AG09319 (cell line): ENCODE measurements at places on chromosomes 16 and 17.

DNA sequence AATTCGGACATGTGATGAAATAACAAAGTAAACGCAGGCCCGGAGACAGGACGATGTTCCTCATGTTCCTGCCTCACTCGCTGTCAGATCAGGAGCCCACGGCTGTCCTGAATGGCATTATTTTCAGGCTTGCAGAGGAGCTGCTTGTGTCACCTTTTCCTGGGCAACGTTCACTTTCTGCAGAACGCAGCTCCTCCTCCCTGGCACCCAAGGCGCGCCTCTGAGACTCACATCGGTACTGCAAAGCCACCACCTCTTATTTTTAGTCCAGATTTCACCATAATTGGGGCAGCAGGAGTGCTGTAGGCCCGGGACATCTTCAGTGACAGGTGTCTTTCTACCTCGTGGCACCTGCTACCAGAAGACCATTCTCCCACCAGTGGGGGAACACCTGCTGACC is 8.0 kb upstream of the C16orf96 start:
- DNase-seq = no peak

DNA sequence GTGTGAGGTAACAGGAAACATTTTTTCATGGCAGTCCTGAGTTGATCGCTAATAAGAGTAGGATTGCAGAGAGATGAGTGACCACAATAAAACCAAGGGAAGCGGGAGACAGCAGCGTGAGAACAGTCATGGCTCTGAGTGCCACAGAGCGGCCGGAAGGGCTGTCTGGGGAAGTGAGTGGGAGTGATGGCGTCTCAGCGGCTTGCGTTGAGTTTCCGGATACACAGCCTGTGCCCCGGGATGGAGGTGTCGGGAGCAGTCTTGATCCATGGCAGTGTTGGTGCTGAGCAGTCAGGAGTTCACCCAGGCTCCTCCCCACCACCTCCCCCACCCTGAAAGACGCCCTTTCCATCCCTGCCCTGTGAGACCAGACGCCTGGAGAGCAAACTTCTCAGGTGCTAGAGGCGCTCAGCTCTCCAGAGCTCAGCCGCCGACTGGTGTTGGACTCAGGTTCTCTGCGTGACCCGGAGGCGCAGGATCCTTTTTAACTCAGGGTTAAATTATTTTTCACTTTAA is 59.8 kb downstream of the BANP start:
- no peak for DNase-seq

DNA sequence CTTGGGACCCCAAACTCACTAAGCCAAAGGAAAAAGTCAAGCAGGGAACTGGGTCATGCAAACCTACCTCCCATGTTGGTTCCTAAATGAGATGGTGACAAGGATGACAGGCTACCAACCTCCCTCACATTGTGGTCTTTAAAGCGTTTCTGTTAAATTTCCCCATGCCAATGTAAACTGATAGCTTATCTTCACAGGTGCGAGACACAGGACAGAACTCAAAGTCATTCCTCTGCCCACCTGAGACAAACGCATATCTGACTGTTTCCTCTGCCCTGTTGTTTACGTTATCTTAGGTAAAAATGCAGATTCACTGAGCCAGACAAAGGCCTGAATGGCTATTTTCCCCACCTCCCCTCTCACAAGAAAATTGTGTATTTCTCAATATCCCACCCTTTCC is 19.0 kb upstream of the CD300E start:
- DNase-seq = no peak

GRCh38 chr16:49473773-49474172 is 100.2 kb downstream of the C16orf78 start:
- no peak for DNase-seq

DNA sequence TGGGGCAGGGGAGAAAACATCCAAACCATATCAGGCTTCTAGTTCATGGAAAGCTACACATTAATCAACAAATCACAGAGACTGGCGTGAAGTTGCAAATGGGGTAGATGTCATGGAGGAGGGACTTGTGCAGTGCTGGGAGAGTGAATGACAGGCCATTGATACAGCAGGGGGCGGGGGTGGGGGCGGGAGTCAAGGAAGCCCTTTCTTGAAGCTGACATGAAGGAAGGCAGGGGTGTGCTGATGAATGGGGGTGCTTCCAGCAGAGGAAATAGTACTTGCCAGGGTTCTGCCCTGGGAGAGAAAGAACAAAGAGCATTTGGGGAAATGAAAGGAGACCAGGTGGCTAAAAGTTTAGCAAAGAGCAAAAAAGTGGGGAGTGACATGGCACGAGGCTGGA is 269.9 kb downstream of the SHISA9 start:
- no peak for DNase-seq

GRCh38 chr17:82386881-82387704 is 15.5 kb downstream of the UTS2R start:
- no peak for DNase-seq

DNA sequence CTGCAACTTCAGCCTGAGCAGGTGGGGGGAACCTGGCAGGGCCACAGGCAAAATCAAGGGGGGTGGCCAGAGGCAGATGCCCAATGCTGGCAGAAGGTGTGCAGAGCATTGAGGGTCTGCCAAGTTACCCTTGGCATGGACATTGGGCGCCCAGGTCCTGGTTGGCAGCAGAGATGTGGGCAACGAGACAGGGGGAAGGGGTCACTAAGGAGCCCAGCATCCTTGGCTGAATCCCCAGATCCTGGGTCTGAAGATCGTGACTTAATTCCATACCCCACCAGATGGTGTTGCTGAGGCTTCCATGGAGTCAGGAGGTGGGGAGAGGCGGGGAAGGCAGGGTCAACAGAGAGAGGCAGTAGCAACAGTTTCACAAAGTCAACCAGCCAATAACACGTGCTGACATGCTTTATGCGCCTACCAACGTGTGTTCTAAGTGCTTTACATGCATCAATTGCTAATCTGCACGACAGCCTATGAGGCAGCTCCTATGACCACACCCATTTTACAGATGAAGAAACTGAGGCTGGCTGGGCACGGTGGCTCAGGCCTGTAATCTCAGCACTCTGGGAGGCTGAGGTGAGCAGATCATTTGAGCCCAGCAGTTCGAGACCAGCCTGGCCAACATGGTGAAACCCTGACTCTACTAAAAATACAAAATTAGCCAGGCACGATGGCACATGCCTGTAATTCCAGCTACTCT is 83.3 kb downstream of the GSG1L start:
- DNase-seq = no peak

GRCh38 chr16:17194190-17194780 is 276.5 kb downstream of the XYLT1 start:
- no peak for DNase-seq

DNA sequence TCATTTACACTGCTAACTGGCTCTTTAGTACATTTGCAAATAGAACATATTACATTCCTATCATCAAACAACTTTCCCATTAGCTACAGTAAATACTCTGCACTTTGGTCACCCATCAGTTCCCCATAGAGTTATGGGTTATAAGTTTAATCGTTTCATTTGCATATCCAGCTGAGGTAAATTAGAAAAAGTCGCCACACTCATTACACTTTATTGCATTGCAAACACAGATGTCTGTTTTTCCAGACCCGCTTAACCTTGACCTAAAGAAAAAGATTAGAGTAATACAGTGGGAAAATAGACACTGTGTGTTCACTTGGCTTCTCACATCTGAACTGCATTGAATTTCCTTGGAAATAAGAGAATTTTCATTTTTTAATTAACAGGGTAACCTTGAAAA is 213.1 kb upstream of the PSMD7 start:
- DNase-seq = no peak

DNA sequence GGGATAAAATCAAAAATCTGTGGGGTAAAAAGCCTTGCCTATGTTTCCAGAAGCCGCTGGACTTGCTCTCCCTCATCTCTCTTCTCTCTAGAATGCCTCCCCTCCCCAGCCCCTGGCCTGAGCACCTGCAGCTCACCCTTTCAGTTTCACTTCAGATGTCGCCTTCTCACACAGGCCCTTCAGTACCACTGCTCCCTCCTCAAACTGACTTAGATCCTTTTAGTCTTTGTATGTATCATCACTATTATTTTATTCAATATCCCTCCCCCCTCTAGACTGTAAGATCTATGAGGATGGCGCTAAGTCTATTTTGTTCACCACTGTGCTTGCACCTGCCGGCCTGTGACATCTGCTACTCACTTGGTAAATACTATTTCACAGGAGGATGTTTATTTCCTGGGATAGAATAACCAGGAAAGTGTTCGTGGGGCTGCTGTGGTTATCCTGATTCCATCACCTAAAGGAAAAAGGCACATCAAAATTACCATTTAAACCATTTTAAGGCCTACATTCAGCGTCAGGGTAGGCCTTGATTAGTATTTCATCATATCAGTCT is 122.3 kb downstream of the MRTFB start:
- DNase-seq = no peak

DNA sequence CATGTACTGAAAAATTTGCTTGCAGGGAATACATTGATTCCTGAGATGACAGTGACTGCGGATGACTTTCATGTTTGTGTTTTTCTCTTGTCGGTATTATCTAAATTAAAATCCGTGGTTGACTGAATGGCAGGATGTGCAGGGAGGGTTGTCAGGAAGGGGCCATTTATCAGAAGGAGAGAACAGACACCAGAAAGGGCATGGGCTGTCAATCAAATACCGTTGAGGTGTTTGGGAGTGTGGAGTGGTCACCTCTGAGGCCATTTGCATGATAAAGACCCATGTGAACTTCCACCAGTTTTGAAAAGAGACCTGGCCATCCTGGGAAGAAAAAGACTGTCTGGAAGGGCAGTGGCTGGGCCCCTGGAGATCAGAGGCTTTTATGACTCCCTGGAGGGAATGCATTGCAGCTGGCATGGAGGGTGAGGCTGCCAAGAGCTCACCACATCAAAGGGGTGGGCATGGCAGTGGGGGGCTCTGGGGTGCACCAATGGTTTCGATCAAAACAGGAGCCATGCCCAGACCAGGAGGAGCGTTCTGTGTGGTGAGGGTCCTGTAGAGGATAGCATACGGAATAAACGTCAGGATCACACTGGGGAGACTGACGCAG is 67.1 kb downstream of the CYLD start:
- no peak for DNase-seq

GRCh38 chr16:50144211-50144610 is 8.9 kb upstream of the TENT4B start:
- DNase-seq = no peak

DNA sequence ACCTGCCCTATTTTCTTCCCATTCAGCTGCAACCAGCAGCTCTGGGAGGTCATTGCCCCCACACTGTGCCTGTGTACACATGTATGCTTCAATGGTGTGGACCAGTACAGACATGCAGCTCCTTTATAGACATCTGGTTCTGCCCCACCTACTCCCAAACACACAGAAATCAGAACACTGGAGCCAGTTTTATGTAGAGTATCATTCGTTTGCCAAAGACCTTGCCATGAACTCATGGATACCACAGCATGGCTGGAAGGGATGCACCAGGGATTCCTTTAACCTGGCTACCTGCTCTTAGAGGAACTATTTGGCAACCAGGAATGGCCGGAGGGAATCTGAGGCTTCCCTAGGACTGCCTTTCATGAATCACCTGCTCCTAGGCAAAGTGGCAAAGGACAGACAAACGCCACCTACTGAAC is 60.4 kb downstream of the ZFHX3 start:
- no peak for DNase-seq

GRCh38 chr17:17494499-17494869 is 1.7 kb downstream of the RASD1 start:
- DNase-seq = no peak

DNA sequence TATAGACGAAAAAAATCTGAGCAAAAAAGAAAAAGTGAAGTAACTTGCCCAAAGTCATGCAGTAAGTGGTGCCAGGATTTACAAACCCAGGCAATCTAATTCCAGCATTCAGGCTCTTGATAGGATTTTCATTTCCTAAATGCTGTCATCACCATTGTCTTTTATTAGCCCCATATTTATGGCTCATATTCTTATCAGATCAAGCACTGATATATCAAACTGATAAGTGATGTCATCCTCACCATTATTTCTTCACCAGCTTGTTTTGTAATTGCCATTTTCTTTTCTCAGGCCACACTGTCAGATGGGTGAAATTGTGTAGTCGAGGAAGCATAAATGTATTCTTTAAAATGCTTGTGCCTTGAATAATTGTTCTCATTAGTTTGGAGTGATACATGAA is 1.3 kb downstream of the RAD51C start:
- DNase-seq = no peak

GRCh38 chr16:15477802-15478201 is 43.4 kb downstream of the BMERB1 start:
- DNase-seq = no peak

DNA sequence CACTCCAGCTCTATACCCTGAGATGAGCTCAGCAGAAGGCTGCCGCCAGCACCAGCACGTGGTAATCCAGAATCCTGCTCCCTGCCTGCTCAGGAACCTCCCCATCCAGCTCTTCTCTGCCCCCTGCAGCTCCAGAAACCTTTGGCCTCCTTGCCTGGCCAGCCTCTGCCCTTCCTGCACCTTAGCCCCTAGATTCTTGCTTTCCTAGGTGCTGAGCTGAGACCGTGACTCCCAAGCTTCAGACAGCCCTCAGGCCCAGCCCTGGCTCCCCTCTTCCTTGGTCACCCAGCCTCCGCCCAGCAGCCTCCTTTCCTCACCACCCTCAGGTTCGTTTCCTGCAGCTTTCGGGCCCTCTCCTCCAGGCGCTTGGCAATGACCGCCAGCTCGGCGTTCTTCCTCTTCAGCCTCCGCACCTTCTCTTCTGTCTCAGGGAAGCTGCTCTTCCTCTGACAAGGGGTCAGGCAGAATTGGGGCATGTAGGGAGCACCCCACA is 2.6 kb downstream of the TSPOAP1 start:
- no peak for DNase-seq

DNA sequence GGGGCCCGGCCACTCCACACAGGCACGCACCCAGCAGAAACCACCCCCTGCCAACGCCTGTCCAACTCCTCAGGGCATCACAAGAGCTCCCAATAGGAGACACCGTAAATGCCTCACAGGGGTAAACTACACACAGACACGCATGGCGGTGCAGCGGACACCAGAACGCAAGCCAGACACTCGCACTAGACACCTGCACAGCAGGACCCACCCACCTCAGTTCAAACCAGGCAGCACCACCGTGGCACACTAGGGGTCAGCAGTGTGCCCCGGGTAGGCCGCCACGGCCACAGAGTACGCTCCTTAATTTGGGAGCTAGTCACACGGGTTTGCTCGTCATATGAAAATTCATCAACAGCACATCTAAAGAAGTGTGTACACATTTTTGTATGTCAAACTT is 3.4 kb downstream of the SLC38A10 start:
- no peak for DNase-seq

GRCh38 chr17:17831208-17832031 is 5.4 kb downstream of the SREBF1 start:
- DNase-seq = no peak

GRCh38 chr17:45907750-45908395 is 13.5 kb downstream of the MAPT start:
- DNase-seq = no peak

DNA sequence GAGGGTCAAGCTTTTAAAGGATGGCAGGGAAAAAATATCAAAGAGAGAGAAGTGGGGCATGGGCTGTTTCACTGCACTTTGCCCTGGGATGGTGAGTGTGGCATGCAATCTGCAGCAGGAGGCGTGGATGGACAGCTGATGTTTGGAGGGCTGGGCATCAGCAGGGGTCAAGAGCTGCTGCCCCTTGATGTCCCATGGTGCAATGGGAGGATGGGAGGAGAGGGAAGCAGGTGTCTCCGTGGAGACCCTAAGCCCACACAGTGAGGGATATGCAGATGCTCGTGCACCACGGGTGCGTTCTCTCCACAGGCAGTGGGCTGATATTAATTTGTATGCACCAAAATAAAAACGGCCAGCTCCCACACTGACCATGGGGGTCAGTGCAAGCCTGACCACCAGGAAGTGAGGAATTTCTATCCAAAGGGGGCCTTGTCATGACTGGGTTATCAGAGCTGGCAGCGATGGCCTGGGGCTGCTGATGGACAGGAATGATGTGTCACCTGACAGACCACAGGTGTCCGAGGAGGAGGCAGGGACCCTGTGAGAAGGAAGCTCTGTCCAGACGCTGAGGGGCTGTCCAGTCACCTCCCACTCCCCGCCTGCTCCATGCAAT is 183.6 kb downstream of the IRF8 start:
- no peak for DNase-seq
